ENCODE measurements at places on chromosomes 2 and 18. TPM values are rescaled to one million over a fixed set of nuclear protein-coding genes. Genes with fewer than 3 reads are reported as not detected.
A peak's percentile ranks its signal among the peaks of the same experiment; 100 is the strongest.

UCN gene
- 1.1 TPM for total RNA-seq

AMER3 gene
- 0.42 TPM for total RNA-seq

GPR155 gene
- total RNA-seq: 17.3 TPM

AP1S3 gene
- total RNA-seq: 10.0 TPM

SAG gene
- not detected for total RNA-seq

IMP4 gene
- 22.3 TPM for total RNA-seq

CFAP65 gene
- total RNA-seq: not detected

ST8SIA3 gene
- total RNA-seq: 0.69 TPM

DNA sequence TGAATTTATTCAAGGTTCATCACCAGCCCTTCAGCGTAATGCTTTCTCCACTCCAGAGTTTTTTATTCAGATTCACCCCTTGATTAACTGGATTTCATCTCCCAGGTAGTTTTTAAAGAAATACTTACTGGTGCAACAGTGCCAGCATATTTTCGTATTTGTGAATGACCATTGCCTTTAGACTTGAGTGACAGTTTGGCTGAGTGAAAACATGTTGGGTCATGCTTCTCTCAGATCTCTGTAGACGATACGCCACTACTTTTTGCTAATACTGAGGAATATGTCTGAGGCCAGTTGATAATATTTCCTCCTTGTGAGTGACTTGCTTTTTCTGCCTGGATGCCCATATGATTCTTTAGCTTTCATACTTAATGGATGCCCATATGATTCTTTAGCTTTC lies 51.5 kb downstream of the CYP26B1 start:
- DNase-seq: no peak

- DNase-seq: no peak
Measured at GRCh38 chr2:238689331-238689730, 158.6 kb upstream of the TWIST2 start.

GRCh38 chr18:57771626-57772025 lies 31.5 kb downstream of the ATP8B1 start:
- DNase-seq: no peak

- no peak for DNase-seq
Measured at GRCh38 chr2:105725388-105725787, 19.3 kb upstream of the NCK2 start.

DNA sequence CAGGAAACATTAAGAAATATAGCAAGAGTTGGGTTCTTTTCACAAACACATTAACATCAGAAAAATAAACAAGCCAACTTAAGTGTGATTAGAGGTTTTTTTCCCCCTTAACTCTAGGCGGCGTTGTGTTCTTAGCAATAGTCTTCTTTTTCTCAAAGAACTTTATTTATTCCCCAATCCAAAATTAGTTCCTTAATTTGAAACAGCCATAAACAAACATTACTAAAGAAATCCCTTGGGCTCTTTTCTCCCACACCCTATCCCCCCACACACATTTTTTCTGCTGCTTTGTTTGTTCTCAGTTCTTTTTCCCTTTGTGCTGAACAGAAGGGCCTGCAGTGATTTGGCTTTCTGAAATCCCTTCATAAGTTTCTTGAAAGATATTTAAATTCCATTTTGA lies 13.2 kb upstream of the MYO1B start:
- no peak for DNase-seq

GRCh38 chr2:8803658-8804379 lies 33.6 kb downstream of the KIDINS220 start:
- DNase-seq: peak; percentile 41

DNA sequence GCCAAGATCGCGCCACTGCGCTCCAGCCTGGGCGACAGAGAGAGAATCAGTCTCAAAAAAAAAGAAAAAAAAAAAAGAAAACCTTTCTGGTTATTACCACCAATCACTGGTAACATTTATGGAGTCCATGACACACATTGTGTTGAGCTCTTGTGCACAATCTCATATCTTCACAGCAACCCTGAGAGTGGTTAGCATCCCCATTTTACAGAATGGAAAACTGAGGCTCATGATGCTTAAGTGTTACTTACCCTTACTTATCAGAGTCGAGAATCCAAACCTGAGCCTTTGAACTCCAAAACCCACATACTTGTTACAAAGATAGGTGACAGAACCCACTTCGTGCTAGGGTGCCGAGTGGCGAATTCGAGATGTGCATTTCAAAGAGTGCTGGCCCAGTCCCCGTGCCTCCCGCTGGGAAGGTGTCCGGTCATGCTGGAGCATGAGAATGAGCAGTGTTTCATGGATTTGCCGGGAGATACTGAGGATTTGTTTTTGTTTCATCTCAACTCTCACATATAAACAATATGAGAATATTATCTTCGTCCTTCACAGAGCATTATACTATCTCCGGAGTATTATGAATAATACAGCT lies 50.9 kb downstream of the CYP27C1 start:
- DNase-seq: no peak

DNA sequence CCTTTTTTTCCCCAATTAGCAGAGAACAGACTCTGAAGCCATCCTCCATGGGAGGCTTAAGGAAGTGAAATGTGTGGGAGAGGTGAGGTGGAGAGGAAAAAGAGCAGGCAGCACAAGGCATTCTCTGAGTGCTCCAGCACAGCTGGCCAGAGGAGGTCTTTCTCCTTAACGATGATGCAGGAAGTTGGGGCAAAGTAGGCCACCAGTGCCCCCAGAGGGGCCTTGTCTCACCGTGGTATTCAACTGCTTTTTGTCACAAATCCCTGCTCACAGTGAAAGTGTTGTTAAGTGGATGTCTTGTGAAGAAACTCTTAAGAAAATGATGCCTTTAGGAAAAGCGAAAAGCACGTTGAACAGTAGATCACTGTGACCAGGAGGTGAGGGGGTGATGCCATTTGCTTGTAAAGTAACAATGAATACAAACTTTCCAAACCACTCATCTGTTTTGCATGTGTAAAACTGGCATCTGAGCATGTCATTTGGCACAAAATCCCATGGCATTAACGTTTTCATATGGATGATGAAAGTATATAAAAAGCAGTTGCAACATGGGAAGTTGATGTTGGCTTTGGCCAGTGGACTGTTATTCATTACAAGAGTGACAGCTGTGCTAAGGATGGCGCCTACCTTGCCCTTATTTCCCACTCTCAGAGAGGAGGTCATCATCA lies 49.2 kb upstream of the CDC42EP3 start:
- DNase-seq: no peak

DNA sequence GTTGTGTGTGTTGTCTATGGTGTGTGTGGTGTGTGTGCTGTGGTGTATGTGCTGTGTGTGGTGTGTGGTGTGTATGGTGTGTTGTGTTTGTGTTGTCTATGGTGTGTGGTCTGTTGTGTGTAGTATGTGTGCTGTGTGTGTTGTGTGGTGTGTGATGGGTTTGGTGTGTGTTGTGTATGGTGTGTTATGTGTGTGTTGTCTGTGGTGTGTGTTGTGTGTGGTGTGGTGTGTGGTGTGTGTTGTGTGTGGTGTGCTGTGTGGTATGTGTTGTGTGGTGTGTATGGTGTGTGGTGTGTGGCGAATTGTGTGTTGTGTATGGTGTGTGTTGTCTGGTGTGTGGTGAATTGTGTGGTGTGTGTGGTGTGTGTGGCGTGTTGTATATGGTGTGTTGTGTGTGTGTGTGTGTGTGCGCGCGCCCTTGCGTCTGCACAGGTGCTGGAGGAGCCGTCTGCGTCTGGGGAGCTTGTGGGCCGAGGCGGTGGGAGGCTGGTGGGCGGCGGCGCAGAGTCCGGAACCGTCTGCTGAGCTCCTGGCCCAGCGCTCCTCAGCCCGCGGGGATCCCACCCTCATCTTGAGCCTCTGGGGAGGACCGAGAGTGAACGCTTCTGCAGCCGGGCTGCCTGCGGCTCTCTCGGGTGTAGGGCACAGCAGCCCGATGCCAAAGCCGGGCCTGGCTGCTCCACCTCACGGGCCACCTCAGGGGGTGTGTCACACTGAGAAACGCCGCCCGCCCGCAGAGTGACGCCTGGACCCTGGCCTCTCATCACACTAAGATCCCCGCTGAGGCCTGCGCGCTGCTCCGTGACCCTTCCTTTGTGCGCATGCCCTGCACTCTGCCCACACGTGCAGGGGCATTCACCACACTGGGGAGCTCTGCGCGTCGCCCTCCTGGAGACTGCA lies 8.8 kb upstream of the ADI1 start:
- no peak for DNase-seq

- DNase-seq: no peak
Measured at GRCh38 chr2:159155791-159156190, 130.7 kb downstream of the WDSUB1 start.

DNA sequence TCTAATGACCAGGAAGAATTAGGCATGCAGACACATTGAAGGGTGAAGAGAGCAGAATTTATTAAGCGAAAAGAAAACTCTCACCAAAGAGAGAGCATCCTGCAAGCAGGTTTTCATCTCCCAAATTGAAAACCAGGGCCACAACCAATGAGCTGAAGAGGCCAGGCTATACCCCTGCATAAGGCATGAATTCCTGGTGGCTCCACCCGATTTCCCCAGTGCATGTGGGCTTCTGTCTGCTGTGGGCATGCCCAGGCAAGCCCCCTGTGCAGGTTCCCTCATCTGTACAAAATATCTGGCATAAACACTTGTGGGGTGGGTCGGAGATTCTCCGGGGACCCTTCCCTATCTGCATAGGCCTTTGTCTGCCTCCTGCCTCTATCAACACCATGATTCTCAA lies 621.6 kb upstream of the LRRTM1 start:
- DNase-seq: no peak

DNA sequence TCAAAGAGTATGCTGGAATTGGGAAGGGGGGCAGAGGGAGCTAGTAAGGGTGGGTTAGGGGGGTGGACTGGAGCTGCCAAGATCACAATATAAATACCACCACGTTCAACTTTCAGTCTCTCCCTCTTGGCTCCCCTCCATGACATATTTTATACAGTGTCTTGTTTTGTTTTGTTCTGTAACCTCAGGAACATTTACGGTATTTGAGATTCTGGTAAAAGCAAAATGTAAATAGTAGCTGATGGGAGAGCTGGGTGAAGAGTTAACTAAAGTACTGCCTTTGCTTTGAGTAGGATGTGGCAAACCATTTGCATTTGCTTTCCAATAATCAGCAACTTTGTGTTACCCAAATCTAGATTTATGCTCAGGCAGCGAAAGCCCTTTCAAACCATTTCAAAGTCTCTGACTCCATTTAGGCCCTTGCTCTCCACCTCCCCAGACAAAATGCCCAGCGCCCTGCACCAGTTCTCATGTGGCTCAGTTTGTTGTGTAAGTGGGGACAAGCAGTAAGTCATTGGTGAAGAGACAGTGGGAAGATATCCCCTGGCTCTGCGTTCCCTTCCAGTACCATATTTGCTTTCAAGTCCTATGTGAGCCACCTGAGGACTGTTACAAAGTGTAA lies 17.4 kb downstream of the IRS1 start:
- peak; percentile 87 for DNase-seq

- no peak for DNase-seq
Measured at GRCh38 chr2:98142106-98142791, 55.3 kb downstream of the VWA3B start.

DNA sequence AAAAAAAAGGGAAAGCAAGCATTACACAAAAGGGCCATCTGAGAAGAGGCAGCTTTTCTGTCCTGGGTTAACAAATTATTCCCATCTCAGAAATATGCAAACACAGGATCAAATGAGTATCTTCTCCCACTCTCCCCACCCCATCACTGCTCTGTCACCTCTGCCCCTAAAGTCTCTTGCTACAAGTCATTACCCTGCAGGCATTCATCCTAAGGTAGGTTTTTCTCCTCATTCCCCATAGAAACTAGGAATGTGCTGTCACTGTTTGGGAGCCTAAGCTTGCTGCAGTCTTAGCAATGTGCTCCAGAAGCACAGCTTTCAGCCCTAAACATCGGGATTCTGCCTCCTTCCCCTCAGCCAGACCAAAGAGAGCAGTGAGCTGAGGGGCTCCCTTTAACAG lies 3.6 kb downstream of the LRRTM1 start:
- no peak for DNase-seq

DNA sequence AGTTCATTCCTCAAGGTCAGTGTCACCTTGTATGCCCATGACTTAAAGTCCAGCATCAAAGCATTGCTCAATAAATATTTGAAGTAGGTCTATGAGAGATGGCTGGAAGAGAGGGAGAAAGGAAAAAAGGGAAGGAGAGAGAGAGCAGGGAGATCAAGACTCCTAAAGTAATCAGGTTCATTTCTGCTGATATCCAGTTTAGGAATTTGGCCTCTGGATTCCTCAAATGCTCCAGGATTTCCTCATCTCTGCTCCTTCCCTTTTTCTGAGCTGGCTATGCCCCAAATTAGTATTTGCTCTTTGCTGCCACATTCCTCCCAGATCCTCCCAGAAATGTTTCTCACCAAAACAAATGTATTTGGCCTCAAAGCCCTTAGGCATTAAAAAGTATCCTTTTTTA lies 739.4 kb upstream of the CHAC2 start:
- DNase-seq: no peak

GRCh38 chr2:241349941-241350340 lies 6.1 kb upstream of the FARP2 start:
- DNase-seq: no peak

DNA sequence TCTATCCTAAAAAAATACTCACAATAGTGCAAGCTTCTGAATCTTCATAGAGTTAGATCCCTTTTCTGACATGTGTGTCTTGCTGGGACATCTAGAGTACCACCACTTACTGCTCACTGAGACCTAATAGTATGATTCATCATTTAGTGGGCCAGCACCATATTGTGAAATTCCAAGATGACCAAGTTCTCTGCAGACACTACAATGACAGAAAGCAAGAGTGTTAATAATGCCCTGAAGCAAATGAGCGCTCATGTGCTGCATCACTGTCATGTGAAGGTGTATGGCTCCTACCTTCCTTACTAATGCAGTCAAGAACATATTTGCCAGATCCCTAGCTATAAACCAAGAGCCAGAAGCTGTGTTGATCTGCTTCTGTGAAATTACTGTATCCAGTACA lies 606.2 kb upstream of the NXPH2 start:
- DNase-seq: no peak

Measured in urinary bladder (tissue), 4 donors.